ENCODE measurements at places on chromosomes 5 and 9.

DNA sequence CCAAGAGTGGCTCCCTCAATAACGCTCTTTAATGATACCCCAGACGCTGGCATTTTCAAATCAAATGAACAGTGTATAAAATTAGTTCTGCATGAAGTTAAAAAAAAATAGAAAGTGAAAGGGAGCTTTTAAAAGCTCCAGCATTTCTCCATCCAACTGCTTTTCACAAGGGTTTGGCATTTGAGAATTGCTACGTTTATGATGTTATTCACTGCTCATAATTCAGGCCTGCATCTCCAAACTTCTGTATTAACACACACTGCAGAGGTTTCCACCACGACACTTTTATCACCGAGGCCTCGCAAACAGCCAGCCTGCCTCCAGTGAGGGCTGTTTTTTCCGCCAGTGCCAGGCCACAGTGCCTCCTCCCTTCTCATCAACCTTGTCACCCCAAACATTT lies 205.5 kb upstream of the EFNA5 start:
- no peak for DNase-seq
- H3K27me3 ChIP-seq = no peaks in the 10 kb centered on the region
- H3K27ac ChIP-seq = no peak overlapping the region
- H3K36me3 ChIP-seq = no peaks in the 10 kb centered on the region
- H3K4me3 ChIP-seq = no peak overlapping the region

DNA sequence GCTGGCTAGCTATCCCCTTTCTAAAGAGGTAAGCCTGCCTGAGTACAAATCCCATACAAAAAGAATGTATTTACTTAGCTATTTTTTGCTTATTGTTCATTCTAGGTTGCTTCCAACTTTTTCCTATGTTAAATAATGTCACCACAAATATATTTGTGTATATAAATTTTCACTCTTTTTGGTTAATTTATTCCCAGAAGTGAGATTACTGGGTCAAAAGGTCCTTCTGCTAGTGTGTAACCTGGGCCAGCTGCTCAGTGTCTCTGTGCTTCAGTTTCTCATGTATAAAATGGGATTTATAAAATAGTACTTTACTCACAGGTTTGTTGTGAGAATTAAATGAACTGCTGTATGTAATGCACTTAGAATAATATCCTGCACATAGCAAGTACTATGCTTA lies 23.9 kb upstream of the DMRT2 start:
- no peaks in the 10 kb centered on the region for H3K4me1 ChIP-seq
- H3K36me3 ChIP-seq = no peaks in the 10 kb centered on the region
- no peak overlapping the region for H3K4me3 ChIP-seq
- no peak overlapping the region for H3K27ac ChIP-seq

- no peaks in the 10 kb centered on the region for H3K36me3 ChIP-seq
- H3K4me3 ChIP-seq = peak overlapping the region; percentile 88
- peak; percentile 56 for DNase-seq
- H3K4me1 ChIP-seq = peaks cover 22% of the 10 kb centered on the region
- no peak overlapping the region for H3K27ac ChIP-seq
Observed at GRCh38 chr5:129096382-129096991, 1.9 kb downstream of the ISOC1 start.

GRCh38 chr5:5667136-5667554 lies 244.7 kb downstream of the ICE1 start:
- no peaks in the 10 kb centered on the region for H3K36me3 ChIP-seq
- H3K27ac ChIP-seq = no peak overlapping the region
- H3K27me3 ChIP-seq = no peaks in the 10 kb centered on the region
- no peak for DNase-seq

- no peak overlapping the region for H3K27ac ChIP-seq
- peaks cover 21% of the 10 kb centered on the region for H3K36me3 ChIP-seq
- DNase-seq = no peak
- no peak overlapping the region for H3K4me3 ChIP-seq
- H3K27me3 ChIP-seq = no peaks in the 10 kb centered on the region
Observed at GRCh38 chr5:1819458-1819857, 18.3 kb downstream of the NDUFS6 start.

DNA sequence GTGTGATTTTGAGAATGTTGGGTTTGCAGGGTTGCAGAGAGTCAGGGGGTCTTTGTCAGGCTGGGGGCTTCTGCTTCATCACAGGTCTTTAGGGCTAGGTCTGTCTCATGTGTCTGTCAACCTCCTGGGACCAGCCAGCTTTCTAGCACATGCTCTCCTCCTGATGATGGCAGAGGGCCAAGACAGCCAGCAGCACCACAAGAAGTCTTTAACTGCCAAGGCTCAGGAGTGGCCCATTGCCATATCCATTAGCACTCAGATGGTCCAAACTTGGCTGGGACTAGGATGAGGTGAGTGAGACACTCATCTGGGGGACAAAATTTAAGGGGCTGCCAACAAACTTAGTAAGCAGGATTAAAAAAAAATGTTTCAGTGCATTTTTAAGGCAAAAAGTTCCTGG lies 384.2 kb upstream of the CDH10 start:
- no peaks in the 10 kb centered on the region for H3K4me1 ChIP-seq
- DNase-seq = no peak
- H3K4me3 ChIP-seq = no peak overlapping the region
- no peaks in the 10 kb centered on the region for H3K27me3 ChIP-seq

GRCh38 chr5:30237189-30237588 lies 956.3 kb upstream of the CDH6 start:
- peaks cover 5% of the 10 kb centered on the region for H3K4me1 ChIP-seq
- no peak overlapping the region for H3K27ac ChIP-seq
- no peaks in the 10 kb centered on the region for H3K27me3 ChIP-seq
- H3K36me3 ChIP-seq = no peaks in the 10 kb centered on the region

DNA sequence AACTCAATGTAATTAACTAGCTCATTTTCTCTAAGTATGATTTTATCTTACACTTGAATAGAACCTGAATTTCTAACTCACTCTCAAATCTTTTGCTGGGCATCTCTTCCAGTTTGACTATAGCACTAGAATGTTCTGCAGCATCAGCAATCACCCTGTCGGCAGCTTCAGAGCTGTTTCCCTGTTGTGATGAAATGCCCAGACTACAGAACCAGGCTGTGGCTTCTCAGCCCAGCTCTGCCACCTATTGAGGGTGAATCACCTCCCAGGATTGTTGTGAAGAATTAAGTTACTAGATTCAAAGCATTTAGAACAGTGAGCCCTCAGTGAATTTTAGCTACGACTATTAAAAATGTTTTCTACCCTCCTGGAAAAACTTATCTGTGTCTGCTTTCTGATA lies 90.4 kb upstream of the ANKRD55 start:
- no peak overlapping the region for H3K27ac ChIP-seq
- no peaks in the 10 kb centered on the region for H3K27me3 ChIP-seq
- H3K36me3 ChIP-seq = no peaks in the 10 kb centered on the region

GRCh38 chr9:80144856-80145255 lies 573.1 kb downstream of the TLE4 start:
- no peaks in the 10 kb centered on the region for H3K27me3 ChIP-seq
- no peak overlapping the region for H3K27ac ChIP-seq
- no peak overlapping the region for H3K4me3 ChIP-seq
- DNase-seq = no peak

GRCh38 chr9:3447788-3448187 lies 78.0 kb downstream of the RFX3 start:
- no peak for DNase-seq
- no peaks in the 10 kb centered on the region for H3K27me3 ChIP-seq
- H3K4me3 ChIP-seq = no peak overlapping the region
- H3K36me3 ChIP-seq = no peaks in the 10 kb centered on the region

- DNase-seq = no peak
- H3K4me1 ChIP-seq = no peaks in the 10 kb centered on the region
- H3K27me3 ChIP-seq = no peaks in the 10 kb centered on the region
Observed at GRCh38 chr9:130981002-130981755, 27.8 kb upstream of the LAMC3 start.

DNA sequence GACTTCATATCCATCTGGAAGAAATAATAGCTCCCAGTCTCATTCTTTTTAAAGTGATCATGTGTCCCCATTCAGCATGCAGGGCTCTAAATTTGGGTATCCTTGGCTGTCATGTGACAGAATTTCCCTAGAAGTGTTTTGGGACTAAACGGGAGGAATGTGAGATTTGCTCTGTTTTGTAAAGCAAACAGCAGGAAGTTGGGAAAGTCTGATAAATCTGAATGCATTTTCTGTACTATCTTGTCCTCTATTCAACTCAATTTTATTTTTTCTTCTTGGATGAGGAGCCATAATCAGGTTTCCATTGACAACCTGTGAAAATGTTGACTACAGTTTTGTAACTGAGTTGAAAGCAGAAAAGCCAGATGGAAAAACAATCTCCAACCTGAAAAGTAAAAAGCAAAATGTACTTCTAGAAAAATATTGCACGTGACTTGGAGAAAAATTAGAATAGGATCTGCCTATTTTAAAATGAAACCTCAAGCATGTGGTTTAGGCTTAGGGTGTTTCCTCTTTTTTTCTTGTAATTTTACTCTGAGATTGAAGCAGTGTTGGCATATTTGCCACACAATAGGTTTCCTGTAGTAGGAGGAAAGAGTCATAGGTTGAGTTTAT lies 76.2 kb upstream of the IL6ST start:
- no peak overlapping the region for H3K27ac ChIP-seq
- no peaks in the 10 kb centered on the region for H3K36me3 ChIP-seq
- no peaks in the 10 kb centered on the region for H3K27me3 ChIP-seq
- H3K4me3 ChIP-seq = no peak overlapping the region

- DNase-seq = no peak
- H3K4me1 ChIP-seq = no peaks in the 10 kb centered on the region
- no peaks in the 10 kb centered on the region for H3K27me3 ChIP-seq
- H3K36me3 ChIP-seq = no peaks in the 10 kb centered on the region
- no peak overlapping the region for H3K27ac ChIP-seq
- H3K4me3 ChIP-seq = no peak overlapping the region
Observed at GRCh38 chr9:107650321-107650720, 160.8 kb upstream of the KLF4 start.

- H3K27me3 ChIP-seq = no peaks in the 10 kb centered on the region
- H3K27ac ChIP-seq = no peak overlapping the region
- no peak for DNase-seq
- no peak overlapping the region for H3K4me3 ChIP-seq
- no peaks in the 10 kb centered on the region for H3K4me1 ChIP-seq
- H3K36me3 ChIP-seq = no peaks in the 10 kb centered on the region
Observed at GRCh38 chr9:98043915-98044314, 12.6 kb upstream of the NANS start.

- H3K4me3 ChIP-seq = no peak overlapping the region
- no peaks in the 10 kb centered on the region for H3K4me1 ChIP-seq
- H3K27me3 ChIP-seq = no peaks in the 10 kb centered on the region
Observed at GRCh38 chr5:39843767-39844166, 419.0 kb upstream of the DAB2 start.

GRCh38 chr9:77949751-77950436 lies 81.7 kb downstream of the GNAQ start:
- H3K4me3 ChIP-seq = no peak overlapping the region
- 0 out of 2 replicates have a peak overlapping the region, but pooled peaks have one; percentile 20 for H3K27ac ChIP-seq
- H3K4me1 ChIP-seq = peaks cover 57% of the 10 kb centered on the region
- H3K36me3 ChIP-seq = no peaks in the 10 kb centered on the region
- no peak for DNase-seq

GRCh38 chr9:127131871-127132270 lies 9.4 kb upstream of the ANGPTL2 start:
- peak; percentile 17 for DNase-seq
- H3K27me3 ChIP-seq = no peaks in the 10 kb centered on the region
- peaks cover 29% of the 10 kb centered on the region for H3K4me1 ChIP-seq
- no peak overlapping the region for H3K4me3 ChIP-seq

- no peaks in the 10 kb centered on the region for H3K27me3 ChIP-seq
- DNase-seq = no peak
- no peak overlapping the region for H3K4me3 ChIP-seq
- peaks cover 15% of the 10 kb centered on the region for H3K36me3 ChIP-seq
- no peak overlapping the region for H3K27ac ChIP-seq
Observed at GRCh38 chr5:180557217-180557809, 34.0 kb downstream of the SCGB3A1 start.

DNA sequence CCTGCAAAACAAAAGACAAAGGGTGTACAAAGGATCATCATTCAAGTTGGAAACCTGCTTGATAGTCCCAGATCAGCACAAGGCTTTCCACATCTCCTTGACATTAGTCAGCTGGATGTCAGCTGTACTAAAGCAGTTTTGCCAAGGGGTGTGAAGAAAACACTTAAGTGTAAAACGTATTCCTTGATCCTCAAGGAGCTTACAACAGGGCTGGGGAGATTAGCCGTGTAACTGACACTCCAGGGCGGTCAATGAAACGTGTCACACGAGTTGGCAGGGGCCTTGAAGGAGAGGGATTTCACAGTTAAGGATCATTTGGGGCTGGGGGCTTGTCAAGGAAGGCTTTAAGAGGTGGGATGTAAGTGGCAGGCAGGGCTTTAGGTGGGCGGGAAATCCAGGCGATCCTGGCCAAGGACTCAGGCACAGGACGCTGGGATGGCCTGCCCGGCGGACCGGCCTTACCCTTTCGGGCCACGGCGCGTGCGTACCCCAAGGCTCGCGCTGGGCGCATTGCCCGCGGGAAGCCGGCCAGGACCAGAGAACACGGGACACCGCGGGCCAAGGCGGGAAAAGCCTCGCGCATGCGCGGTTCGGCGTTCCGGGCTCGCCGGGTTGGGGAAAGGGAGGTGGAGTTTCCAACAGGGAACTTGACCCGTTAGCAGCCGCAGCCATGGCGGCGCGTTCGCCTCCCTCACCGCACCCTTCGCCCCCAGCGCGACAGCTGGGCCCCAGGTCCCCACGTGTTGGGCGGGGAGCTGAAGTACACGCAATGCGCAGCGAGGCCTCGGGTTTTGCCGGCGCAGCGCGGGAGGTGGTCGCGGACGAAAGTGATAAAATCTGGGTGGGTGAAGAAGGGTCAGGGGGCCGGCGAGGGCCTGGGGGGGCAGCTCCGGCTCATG lies at the start of gene CNTLN:
TSS of gene CNTLN (plus strand) at position 645 of the 899 bp plus-strand sequence. CDS start at position 671, 26 bp downstream.
- peak; percentile 94 for DNase-seq
- no peak within 1 kb of the TSS for H3K27ac ChIP-seq
- peaks cover 12% of the 10 kb centered on the region for H3K27me3 ChIP-seq
- no peaks in the 10 kb centered on the region for H3K36me3 ChIP-seq
- peak within 1 kb of the TSS; percentile 81 for H3K4me3 ChIP-seq

DNA sequence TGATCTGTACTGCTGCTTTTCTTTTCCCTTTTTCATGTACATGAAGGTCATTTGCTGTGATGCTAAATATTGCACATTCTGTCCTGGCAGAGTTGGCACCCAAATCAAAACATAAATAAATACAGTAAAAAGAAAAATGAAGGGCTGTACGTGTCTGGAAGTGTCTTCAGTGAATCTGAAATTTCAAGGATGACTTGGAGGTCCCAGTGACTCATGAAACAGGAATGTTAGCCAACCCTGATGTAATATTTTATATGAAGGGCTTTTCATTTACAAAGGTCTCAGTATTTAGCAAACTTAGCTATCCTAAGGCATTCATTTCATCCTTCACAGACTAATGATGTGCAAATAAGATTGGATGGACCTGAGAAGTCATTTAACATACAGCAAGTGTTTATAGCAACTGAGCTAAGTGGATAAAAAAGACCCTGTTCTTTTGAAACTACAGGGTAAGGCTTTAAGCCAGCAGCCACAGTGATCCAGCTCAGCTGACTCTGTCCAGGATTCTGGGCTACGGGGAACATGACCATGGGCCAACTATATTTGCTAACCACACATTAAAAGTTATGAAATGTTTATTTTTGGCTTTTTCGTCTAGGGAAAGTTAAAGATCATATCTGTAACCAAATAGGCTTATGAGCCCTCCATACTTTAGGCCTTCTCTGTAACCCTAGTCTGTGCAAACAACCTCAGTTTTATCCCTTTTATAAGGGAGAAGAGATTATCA lies 104.0 kb upstream of the DMRTA1 start:
- H3K4me3 ChIP-seq = no peak overlapping the region
- no peaks in the 10 kb centered on the region for H3K4me1 ChIP-seq
- H3K36me3 ChIP-seq = no peaks in the 10 kb centered on the region
- H3K27ac ChIP-seq = no peak overlapping the region
- no peaks in the 10 kb centered on the region for H3K27me3 ChIP-seq
- no peak for DNase-seq

Measured in GM23338 (cell line).